ENCODE measurements at places on chromosomes 7 and 10.

- DNase-seq: no peak
Measured at GRCh38 chr7:5360451-5360850, 63.2 kb downstream of the TNRC18 start.

DNA sequence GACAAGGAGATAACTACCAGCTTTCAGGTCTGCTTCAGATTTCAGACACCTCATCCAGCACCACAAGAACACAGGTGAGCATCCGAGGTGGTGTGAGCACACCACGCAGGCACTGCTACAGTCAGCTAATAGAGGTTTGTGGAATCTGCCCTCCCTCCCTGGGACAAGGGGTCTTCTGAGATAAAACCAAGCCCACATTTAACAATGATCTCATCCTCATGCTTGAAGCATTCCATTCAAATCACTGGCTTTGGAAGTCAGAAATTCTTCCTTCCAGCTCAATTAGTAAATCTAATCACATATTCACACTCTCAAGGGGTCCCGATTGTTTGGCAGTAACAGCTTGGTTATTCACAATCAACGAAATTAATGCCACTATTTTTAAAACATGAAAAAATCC, 331.4 kb downstream of the ELMO1 start:
- no peak for DNase-seq

DNA sequence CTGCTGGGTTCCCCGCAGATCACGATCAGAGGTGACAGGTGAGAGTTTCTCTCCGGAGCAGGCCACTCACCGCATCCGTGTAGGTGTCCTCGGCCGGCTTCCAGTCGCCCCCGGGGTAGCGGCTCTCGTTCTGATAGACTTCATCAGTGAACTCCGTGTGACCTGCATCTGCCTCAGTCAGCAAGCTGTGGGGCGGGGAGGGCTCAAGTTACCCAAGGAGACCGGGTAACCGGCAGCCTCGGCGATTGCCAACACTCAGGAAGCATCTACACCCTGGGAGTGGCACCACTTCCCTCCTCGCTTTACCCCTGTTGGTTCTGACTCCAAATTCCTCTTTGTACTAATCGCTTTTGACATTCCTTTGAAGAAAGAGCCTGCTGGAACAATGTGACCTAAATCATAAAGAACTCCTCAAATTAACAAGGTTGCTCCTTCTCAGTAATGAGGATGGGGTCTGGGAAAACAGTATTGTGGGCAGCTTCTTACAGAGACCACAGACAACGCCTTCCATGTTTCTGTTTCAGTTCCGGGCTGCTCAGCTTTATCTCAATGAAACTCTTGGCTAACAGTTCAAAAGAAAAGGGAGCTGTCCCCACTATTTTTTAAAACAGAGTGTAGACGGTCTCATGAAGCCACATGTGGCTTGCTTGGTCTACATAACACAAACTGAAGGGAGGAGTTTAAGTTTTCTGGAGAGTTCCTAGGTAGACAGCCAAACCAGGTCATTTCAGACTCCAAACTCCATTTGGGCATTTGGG, 118.1 kb downstream of the MYOF start:
- no peak for DNase-seq

DNA sequence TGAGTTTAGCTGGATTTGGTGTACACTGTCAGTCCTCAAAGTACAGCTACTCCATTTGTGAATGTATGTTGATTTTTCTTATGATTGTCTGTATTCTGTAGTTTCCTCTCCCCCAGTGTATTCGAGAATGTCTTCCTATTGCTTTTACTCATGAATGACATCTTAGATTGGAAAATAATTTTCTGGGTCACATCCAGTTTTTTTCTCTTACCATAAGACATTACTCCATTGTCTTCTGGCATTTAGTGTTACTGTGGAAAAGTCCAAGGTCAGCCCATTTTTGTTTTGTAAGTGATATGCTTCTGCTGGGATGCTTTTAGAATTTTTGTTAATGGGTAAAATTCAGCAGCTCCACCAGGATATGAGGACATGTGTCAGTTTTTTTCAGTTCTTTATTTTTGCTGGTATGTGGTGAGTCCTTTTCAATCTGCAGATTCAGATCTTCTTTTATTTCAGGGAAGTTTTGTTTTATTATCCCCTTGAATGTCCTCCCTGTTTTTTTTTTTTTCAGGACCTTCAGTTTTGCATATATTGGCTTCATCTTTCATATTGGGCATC, 33.6 kb downstream of the WAC start:
- DNase-seq: no peak

DNA sequence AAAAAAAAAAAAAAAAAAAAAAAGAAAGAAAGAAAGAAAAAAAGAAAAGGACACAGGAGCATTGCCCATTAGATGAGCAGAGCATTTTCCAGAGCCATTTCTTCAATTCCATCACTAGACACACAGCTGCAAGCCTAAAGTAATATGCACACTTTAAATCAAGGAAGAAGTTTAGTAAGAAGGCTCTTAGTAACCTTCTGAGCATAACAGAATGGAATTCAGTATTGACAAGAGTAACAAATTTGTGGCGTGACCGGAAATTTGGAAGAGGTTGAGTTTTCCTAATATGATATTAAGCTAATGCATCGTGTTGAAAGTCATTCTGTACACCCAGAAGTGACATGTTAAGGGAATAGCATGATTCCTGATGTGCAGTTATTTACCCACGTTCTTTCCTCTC, 35.3 kb downstream of the SMURF1 start:
- no peak for DNase-seq

- DNase-seq: no peak
Measured at GRCh38 chr10:97964748-97965147, 65.7 kb downstream of the CRTAC1 start.

GRCh38 chr10:127046975-127047877, 142.0 kb downstream of the DOCK1 start:
- no peak for DNase-seq

GRCh38 chr7:142566271-142566670, 183.0 kb upstream of the PRSS1 start:
- DNase-seq: no peak

- DNase-seq: no peak
Measured at GRCh38 chr7:94380264-94380663, 14.4 kb upstream of the COL1A2 start.

DNA sequence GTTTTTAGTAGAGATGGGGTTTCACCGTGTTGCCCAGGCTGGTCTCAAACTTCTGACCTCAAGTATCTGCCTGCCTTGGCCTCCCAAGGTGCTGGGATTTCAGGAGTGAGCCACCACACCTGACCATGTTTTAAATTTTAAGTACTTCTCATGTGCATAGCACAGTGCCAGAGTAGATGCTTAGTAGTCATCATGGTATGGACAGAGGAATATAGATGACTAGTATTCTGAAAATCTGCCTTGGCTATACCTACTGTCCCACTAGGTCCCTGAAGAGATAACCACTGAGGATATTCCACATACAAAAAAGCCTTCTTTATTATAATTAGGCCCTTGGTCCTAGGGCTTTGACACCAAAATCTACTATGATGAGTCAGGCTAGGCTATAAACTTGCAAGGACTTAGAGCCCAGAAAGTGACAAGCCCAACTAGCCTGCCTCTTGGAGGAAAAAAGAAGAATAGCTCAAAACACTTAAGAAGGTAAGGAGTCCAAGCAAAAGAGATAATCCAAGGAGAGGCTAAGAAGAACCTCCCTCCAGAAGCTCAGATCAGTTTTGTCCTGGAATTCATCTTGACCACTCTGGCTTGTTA, 34.0 kb downstream of the LUC7L2 start:
- DNase-seq: no peak

DNA sequence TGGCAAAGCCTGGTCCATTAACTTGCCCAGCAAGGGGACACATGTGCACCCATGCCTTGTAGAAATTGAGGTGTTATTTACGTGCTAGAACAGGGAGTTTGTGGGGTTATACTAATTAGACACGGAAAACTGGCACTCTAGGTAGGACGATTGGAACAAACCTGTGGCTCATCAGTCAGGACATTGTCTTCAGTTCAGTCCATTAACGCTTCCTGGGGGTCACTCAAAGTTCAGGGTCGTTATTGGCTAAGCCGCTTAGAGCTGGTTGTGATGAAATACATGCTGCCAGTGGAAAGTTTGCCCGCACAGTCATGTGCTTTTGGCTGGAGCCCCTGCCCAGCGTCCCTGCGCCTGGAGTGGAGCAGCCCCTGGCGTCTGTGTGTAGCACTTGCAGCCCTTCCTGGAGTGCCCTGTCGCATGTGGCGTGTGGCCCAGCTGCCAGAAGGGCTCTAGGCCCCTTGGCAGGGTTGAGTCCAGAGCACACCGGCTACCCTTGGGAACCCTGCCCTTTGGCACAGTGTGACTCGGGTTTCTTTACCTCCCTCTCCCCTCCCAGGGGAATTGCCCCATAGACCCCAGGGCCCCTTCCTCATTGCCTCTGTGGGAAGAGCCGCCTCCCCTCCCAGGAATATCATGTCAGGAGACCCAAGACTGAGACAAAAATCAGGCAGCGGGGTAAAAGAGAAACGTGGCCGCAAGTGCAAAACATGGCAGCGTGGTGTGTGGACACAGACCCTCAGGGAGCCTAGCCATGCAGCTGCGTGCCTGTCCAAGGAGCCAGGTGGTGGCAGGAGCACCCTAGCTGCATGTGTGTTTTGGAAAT, 9.8 kb downstream of the ZNF775 start:
- DNase-seq: no peak

- DNase-seq: no peak
Measured at GRCh38 chr10:92972066-92972870, 88.3 kb upstream of the CYP26C1 start.

DNA sequence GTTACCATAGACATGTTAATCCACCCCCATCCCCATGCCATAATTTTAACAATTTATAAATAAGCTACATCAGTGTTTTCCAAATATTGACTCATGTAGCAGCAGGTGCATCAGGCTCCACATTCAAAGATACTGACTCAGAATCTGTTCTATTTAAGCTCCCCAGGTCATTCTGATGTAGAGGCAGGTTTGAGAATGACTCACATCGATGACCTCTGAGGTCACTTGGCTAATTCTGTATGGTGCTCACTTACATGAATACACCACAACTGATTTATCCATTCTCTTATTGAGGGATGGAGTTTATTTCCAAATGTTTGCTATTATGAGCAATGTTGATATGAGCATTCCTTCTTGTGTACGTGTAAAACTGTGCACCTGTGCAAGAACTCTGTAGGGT, 1159.0 kb downstream of the TYW1 start:
- DNase-seq: no peak

- no peak for DNase-seq
Measured at GRCh38 chr10:85926136-85926535, 440.5 kb downstream of the GRID1 start.

DNA sequence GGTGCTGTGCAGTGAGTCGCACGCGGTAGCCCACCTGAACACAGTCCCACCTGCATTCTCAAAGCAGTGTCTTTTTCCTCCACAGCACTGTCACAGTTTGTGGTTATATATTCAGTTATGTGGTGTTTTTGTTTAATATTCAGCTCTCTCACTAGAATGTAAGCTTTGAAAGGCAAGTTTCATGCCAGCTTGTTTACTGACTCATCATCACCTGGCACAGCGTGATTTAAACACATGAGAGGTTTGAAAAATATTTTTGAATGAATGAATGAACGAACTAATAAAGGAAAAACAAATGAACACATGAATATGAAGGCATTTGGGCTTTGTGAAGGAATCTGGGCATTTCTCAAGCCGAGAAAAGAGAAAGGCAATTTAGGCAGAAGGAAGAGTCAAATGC, 51.9 kb upstream of the TM9SF3 start:
- no peak for DNase-seq

DNA sequence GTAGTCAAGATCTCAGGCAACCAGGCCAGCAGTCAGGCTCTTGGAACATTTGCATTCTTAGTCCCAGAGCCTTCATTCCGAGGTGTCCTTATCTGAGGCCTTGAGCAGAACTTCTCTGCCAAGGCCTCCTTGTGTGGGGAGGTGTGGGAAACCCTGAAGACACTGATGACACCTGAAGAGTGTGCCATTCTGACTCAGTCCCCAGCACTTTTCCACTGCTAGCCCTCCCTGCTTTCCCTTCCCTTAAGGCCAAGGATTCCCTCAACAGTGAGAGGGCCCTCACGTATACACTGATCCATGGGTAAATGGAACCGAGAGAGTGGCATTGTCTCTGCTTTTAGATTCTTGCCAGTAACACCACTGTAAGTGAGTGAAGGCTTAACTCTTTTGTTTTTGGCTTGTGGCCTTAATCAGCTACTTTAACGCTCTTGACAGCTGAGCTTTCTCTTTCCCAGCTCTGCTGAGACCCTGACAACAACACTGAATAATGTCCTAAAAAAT, 30.3 kb downstream of the TRDMT1 start:
- no peak for DNase-seq

DNA sequence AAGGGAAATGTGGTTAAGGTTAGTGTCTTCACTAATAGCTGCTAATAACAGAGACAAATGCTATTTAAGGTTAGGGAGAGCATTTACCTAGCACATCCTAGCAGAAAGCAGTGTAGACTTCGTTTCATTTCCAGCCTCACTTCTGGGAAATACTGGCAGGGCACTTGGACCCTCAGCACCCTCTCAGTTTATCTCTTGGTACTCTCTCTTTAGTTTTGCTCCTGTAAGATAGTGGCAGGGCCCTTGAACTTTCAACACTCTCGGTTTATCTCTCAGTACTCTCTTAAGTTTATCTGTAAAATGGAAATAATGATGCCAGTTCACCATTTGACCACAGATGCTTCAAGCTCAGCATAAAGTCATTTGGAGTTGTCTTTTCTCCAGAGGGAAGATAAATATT, 118.4 kb downstream of the MBL2 start:
- no peak for DNase-seq

GRCh38 chr10:102280397-102281101, 35.2 kb downstream of the GBF1 start:
- DNase-seq: no peak

- no peak for DNase-seq
Measured at GRCh38 chr7:105743351-105744090, 132.9 kb downstream of the ATXN7L1 start.

GRCh38 chr7:83821866-83822265, 172.9 kb upstream of the SEMA3E start:
- no peak for DNase-seq

DNA sequence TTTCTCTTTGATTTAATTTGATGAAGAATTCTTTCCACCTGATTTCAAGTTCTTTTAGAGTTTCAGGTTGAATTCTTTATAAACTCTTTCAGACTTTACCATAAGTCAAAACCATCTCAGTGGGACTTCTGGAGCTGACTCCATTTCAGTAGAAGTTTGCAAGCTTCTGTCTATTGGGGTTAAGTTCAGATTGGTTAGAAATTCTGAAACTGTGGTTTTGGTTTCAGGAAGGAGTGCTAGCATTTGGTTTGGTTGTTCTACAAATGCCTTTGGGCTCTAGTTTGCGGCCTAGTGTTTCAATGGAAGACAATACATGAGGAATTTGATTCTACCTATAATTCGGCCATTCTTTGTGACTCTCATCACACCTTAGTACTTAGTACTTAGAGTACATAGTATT, 176.8 kb upstream of the RHOBTB1 start:
- DNase-seq: no peak

Data from effector CD4-positive, alpha-beta T cell (primary cell).